NCI-H2107 (cell line): ENCODE measurements at places on chromosomes 1 and 21.

GRCh38 chr21:38267136-38267755 lies 10.5 kb downstream of the KCNJ15 start:
- DNase-seq: no peak

- DNase-seq: no peak
Measured at GRCh38 chr21:45199201-45199600, 88.5 kb downstream of the POFUT2 start.

DNA sequence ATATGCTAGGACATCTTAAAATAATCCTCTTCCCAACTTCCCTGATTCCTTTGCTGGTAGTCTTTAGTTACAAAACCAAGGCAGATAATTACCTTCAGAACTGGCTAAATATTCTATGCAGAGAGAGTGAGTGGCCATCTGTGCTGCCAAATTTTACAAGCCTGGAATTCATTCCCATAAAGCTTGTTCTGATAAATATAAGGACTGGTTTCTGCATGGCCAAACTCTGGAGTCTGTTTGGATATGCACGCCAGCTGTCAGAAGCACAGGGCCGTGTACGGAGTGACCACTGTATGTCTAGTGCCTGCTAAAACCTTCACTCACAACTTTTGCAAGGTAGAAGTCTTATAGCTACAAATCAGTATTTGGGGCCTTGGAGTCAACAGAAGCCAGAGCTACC lies 66.5 kb upstream of the RAVER2 start:
- no peak for DNase-seq

DNA sequence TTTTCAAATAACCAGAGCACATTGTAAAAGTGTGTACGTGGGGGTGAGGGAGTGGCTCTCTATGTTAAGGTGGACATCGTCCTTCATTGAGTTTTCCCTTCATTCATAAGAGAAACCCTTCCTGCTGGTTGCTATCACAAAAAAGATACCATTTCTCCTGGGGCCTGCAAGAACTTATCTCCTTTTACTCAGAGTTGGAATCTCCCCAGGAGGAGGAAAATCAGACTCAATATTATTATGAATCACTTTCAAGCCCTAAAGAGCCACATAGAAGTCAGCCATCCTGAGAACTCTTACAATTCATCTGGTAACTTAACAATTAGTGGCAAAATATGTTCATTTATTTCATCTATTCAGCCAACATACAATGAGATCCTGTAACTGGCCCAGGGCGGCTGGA lies 27.1 kb upstream of the TGFBR3 start:
- no peak for DNase-seq

DNA sequence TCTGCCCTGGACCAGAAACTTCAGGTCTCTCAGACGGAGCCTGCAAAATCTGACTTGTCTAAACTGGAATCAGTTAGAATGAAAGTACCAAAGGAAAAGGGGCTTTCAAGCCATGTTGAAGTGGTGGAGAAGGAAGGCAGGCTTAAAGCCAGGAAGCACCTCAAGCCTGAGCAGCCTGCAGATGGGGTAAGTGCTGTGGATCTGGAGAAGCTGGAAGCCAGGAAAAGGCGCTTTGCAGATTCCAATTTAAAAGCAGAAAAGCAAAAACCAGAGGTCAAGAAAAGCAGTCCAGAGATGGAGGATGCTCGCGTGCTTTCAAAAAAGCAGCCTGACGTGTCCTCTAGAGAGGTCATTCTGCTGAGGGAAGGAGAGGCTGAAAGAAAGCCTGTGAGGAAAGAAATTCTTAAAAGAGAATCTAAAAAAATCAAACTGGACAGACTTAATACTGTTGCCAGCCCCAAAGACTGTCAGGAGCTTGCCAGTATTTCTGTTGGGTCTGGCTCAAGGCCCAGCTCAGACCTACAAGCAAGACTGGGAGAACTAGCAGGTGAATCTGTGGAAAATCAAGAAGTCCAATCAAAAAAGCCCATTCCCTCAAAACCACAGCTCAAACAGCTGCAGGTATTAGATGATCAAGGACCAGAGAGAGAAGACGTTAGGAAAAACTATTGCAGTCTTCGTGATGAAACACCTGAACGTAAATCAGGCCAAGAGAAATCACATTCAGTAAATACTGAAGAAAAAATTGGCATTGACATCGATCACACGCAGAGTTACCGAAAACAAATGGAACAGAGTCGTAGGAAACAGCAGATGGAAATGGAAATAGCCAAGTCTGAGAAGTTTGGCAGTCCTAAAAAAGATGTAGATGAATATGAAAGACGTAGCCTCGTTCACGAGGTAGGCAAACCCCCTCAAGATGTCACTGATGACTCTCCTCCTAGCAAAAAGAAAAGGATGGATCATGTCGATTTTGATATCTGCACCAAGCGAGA lies 46.6 kb downstream of the ZBTB17 start:
- DNase-seq: no peak

DNA sequence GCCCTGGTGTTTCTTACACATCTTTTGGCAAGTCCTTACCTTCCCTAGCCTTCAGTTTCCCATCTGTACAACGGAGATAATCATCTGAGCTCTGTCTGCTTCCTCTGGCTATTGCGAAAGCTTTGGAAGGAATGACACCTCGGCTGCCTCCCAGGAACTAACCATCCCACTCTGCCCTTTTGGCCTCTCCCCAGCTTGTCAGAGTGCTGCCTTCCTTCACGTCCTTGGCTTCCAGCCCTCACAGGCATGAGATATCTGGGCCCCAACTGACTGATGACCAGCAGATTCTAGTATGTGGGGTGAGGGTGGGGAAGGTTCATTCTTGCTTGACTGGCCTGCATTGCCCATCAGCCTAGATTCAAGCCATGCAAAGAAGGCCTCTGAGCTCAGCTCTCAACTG lies 253.1 kb upstream of the FGGY start:
- DNase-seq: no peak

GRCh38 chr21:27379354-27379753 lies 412.5 kb upstream of the ADAMTS5 start:
- no peak for DNase-seq

GRCh38 chr1:30129001-30129408 lies 594.4 kb downstream of the MATN1 start:
- DNase-seq: no peak

DNA sequence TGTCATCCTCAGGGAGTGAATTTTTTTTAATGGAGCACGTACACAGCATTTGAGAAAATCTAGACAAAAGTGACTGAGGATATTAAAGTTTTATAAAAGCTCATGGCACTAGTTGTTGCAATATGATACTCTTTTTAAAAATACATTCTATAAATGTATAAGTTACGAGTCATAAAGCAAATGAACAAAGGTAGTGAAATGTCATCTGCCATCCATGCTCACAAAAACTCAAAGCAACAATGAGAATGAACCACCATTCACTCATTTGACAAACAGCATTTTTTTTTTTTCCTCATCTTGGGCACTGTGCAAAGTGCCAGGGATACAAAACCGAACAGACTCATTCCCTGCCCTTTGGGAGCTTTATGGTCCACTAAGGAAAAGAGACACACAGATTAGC lies 38.7 kb downstream of the GPR137B start:
- no peak for DNase-seq

- DNase-seq: peak; percentile 21
Measured at GRCh38 chr1:65264197-65264929, 45.0 kb upstream of the DNAJC6 start.

GRCh38 chr21:34365809-34366208 lies 2.0 kb downstream of the KCNE2 start:
- DNase-seq: no peak

GRCh38 chr1:114093624-114094362 lies 59.9 kb downstream of the SYT6 start:
- no peak for DNase-seq

- no peak for DNase-seq
Measured at GRCh38 chr1:70764747-70765146, 282.9 kb downstream of the PTGER3 start.
